ENCODE measurements at places on chromosomes 16 and 17.
A peak's percentile ranks its signal among the peaks of the same experiment; 100 is the strongest.

GRCh38 chr17:50584116-50584515 is 23.6 kb downstream of the CACNA1G start:
- no peak for DNase-seq

- no peak for DNase-seq
Observed at GRCh38 chr17:34201767-34202166, 53.3 kb upstream of the CCL2 start.

- DNase-seq, result no peak
Observed at GRCh38 chr16:71647391-71647790, 21.4 kb downstream of the MARVELD3 start.

DNA sequence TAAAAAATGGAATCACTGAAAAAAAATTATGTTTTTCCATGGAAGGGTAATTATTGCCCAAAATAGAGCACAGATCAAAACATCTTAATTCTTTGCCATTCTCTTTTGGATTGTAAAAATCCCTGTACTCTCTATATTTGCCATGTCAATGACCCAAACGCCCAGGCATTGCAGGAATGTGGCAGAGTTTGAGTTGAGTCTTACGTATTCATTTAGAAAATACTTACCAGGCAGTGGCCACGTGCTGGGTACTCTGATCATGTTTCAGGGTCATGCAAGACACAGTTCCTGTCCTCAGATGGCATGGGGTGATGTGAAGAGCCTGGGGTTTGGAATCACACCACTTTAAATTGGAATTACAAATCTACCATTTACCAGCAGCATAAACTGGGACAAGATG is 267.7 kb downstream of the ABCC12 start:
- peak; percentile 29 for DNase-seq

DNA sequence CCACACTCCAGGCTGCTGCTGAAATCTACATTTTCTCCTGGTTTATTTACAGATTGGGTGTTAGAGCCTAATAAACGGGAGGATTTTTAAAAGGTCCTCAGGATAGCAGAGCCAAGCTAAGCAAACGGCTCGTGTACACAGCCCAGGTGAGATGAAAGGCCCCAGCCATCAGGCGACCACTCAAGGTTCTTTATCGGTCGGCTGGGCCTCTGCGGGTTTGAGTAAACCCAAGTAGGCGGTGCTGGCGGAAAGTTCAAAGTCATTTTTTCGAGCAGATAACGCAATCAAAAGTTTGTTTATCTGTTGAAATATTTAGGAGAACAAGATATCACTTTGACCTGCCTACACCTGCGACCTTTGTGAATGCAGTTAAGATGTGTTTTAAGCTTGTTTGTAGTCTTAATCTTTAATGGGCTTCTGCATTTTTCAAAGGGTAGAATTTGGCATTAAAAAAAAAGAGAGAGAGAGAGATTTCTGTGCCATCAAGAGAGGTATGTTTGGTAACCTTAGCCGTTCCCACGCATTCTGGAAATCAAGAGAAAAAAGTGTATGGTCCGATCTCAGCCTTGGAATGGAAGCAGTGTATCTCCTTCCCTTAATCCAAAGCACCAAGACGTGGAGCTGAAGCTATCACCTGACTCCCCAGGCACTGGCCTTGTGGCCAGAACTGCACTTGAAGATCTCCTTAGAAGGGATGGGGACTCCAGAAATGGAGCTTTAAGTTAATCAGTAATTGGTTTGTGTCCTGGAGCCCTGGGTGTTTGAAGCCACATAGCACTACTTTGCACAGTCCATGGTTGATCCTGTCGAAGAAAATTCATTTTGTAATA is 301.7 kb upstream of the IRX5 start:
- no peak for DNase-seq

- no peak for DNase-seq
Observed at GRCh38 chr17:32461498-32461852, 17.2 kb downstream of the PSMD11 start.

- DNase-seq, result no peak
Observed at GRCh38 chr17:63099425-63099824, 133.4 kb downstream of the TANC2 start.

Measured in iPS-NIHi11 (cell line).